ENCODE measurements at places on chromosomes 2 and 18. TPM values are rescaled to one million over a fixed set of nuclear protein-coding genes. Genes with fewer than 3 reads are reported as not detected.

DNA sequence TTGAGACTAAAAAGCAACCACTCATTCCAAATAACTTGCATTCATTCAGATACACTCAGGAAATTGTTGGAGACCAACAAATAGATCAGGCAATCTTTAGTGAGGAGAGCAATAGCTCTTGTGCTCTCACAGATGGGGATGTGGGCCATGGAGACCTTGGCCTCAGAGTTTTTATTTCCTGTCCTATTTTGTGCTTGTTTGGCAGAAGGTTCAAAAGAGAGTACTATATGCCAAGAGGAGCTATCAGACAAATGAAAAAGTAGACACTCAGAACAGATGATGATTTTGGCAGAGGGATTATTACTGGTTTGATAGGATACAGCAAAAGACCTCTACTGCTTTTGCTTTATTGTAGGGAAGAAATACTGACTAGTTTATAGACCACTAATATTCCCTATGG, 230.2 kb downstream of the KCNE4 start:
- DNase-seq: no peak

DNA sequence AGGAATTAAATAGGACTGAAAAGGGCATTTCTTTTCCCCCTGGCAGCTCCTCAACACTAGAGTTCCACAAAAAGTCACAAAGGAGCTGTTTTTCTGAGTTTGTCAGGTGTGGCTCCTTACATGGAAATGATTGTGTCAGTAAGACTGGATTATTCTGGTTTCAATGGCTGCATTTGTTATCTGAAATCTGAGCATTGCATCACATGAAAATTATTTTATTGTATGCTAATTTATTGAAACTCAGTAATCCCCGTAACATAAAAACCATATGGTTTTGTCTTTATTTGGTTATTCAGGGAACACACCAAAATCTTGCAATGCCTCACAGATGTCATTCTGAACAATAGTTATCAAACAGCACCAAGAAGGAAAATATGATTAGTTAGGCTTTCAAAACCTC, 439.7 kb upstream of the TNP1 start:
- no peak for DNase-seq

DNA sequence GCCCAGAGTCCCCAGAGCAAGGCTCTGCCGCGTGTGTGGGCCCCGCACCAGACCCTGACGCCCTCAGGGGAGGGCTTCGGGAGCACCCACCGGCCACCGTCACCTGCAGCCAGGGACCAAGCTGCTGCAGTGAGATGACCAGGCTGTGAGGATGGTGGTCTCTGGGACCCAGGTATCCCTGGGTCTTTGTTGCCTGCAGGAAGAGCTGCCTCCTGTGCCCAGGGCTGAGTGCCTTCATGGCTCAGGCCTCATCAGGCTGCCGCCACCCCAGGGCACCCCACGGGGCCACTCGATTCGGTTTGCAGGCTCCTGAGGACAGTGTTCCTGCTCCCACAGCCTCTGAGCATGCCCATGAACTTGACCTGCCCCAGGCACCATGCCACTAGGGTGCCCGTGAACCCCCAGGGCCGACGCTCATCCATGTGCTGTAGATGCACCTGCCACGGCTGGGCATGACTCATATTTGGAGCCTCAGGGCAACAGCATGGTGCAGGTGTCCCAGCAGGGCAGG, 109.8 kb downstream of the FAM210A start:
- DNase-seq: no peak

SNTG2 gene
- total RNA-seq: 0.27 TPM

OSBPL6 gene
- 0.52 TPM for total RNA-seq

PSMA8 gene
- 0.73 TPM for total RNA-seq

GRCh38 chr2:108125581-108125980, 114.2 kb upstream of the SULT1C3 start:
- no peak for DNase-seq

C2orf80 gene
- not detected for total RNA-seq

DNA sequence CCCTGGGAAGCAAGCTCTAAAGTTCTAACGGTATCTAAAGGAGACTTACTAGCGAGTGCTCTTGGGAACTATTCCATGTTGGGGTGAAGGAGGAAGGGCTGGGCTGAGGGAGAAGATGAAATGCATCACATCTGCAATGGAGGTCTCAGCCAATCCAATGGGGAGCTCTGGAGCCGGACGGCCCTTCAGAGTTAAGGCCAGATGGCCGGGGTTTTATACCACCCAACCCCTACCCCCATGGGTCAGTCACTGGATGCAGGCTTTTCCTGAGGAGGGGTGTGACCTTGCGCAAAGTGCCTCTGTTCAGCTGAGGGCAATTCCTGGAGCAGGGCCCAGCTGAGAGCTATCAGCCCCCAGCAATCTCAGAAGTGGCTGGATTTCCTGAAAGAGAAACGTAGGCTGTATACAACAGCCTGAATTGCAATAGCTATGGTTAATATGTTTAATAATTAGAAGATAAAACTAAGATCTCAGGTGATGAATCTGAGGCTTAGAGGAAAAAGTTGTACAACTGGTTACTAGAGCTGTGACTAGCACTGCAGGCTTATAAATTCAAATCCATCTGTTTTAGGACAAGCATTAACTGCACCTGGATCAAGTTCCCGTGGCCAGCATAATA, 21.6 kb downstream of the EIPR1 start:
- DNase-seq: no peak

- DNase-seq: no peak
These were observed 369.6 kb downstream of the PID1 start for GRCh38 chr2:228901531-228901930.

PRSS56 gene
- total RNA-seq: not detected

- DNase-seq: no peak
These were observed 117.1 kb downstream of the ZNF407 start for GRCh38 chr18:74714791-74715190.

DNA sequence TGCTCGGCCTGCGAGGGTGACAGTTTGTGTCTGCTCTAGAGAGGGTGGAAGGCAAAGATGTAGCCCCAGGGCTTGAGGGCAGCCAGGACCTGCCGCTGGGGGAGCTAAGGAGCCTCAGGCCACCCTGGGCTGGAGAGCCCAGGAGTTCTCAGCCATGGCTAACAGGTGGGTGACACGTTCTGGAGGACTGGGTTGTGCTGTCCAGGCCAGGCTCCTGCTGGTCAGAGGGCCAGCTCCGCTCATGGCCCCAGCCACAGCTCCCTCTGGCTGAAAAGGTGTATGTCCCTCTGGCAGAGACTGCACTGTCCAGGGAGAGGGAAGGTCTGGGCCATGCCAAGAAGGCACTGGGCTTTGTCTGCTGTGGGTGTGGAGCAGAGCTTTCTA, 19.2 kb downstream of the TMEM185B start:
- no peak for DNase-seq

DNA sequence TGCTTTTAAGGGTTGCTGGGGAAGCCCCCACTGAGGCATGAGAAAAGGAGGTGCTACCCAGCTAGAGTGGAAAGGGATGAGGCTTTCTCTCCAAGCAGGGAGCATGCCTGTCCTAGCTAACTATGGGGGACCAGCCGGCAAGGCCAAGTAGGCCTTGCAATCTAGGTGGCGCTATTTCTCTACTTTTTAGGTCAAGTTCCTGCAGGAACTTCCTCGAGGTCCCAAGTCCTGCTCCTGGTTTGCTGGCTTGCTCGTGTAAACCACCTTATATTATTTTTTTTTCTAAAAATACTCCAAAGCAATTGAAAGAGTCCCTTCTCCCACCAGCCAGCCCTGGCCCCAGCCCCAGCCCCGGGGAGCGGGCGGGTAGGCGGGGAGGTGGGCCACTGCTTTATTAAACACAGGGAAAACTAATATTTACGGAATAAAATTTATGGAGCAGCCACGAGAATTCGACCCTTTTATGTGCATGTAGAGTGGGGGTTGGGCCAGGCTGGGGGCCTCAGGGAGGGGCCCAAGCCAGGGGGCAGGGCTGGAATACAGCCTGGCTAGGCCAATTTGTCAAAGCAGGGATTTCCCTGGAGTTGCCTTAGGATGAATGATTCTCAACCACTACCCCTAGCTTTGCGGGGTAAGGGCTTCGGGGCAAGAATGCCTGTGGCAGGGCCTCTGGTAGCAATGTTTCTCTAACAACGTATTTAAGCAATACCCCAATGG, 12.8 kb upstream of the IHH start:
- peak; percentile 31 for DNase-seq

PLCD4 gene
- total RNA-seq: 0.43 TPM

CCL20 gene
- 3.4 TPM for total RNA-seq

- DNase-seq: no peak
These were observed 156.6 kb downstream of the CYRIA start for GRCh38 chr2:16509042-16509441.

DNA sequence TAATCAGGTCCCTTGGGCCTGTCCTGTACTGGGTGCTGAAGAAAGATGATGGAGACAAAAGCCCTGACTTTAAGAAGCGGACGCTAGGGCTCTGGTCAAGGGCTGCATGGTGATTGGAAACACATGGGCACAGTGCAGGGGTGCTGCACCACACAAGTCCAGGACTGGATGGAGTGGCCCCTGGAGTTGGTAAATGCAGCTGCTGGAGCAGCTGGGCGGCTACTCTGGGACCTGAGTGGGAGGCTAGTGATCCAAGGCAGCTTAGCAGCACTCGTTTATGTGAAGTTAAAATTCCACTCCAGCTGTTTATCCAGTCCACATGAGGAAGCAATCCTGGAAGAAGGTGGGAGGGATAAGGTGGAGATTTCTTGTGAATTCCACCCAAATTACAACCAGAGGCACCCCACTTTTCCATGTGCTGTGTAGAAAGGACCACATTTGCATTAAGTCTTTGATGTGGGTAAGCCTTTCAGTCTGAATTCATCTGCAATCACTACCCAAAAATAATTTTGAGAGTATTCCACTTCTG, 24.9 kb downstream of the MERTK start:
- DNase-seq: no peak

GRCh38 chr18:49673281-49673680, 111.4 kb downstream of the LIPG start:
- DNase-seq: no peak

DNA sequence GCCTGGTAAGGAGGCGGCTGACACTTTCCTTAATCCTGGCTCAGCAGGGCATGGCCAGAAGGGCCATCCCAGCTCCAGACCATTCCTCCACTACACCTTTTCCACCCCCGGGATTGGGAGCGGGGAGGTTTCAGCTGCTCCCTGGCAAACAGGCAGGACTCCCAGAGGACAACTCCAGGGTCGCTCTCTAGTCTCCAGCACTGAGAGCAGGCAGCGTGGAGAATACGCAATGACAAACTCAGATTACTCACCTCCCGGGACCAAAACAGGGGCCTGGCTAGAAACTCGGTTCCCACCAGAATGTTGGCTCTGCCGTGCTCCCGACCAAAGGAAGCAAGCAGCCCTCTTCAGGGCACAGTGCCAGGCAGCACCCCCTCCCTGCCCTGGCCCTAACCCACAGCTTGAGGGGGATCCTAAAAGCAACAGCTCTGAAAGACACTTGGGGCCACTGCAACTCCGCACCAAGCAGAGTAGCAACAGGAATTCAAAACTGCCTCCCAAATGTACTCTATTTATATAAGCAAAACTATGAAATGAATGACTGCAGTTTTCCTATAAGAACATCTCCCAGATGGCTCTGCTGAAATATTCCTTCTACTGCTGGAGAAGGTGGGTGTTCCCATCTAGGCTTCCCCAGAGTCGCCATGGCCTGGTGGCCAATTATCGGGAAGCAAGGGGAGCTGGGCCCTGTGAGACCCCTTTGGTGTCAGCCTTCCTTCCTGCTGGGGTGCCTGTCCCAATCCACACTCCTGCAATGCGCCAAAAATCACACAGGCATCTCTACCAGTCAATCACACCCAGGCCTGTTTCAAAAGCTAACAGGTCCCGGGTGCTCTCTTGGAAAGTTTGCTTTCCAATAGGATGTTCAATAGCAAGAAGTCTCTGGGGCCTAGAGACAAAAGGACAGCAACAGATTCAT, 61.2 kb upstream of the POMC start:
- no peak for DNase-seq

DOK1 gene
- total RNA-seq: 23.6 TPM

GRCh38 chr18:48997985-48998831, 47.4 kb upstream of the SMAD7 start:
- no peak for DNase-seq

NDC80 gene
- total RNA-seq: 117 TPM

PKDCC gene
- total RNA-seq: not detected

GRCh38 chr18:21071071-21071470, 40.5 kb downstream of the ROCK1 start:
- DNase-seq: no peak

DNA sequence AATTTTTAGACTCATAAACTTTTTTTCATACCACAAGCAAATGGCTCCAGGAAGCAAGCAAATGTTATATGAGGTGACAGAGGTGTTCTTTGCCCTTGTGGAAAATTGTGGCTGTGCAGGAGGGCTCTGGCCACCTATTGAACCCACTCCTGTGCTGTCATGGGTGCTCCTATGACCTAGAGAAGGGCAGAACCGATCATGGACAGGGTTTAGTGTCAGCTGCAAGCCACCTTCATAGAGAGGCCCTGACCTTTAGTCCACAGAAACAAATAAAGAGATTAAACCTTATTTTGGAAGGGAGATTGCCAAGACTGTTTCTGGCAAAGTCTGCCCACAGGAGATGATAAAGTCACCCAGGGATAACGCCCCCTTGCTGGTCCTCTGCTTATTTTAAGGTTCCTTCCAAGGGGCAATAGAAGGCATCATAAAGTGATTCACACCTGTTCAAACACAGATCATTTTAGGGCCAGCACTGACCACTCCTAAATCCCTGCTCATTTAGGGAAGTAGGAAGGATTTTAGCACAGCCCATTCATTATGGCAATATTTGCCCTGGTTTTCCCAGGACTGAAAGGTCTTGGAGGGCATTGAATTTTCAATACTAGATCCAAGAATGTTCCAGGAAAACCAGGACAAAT, 26.1 kb upstream of the STAT4 start:
- no peak for DNase-seq

DNA sequence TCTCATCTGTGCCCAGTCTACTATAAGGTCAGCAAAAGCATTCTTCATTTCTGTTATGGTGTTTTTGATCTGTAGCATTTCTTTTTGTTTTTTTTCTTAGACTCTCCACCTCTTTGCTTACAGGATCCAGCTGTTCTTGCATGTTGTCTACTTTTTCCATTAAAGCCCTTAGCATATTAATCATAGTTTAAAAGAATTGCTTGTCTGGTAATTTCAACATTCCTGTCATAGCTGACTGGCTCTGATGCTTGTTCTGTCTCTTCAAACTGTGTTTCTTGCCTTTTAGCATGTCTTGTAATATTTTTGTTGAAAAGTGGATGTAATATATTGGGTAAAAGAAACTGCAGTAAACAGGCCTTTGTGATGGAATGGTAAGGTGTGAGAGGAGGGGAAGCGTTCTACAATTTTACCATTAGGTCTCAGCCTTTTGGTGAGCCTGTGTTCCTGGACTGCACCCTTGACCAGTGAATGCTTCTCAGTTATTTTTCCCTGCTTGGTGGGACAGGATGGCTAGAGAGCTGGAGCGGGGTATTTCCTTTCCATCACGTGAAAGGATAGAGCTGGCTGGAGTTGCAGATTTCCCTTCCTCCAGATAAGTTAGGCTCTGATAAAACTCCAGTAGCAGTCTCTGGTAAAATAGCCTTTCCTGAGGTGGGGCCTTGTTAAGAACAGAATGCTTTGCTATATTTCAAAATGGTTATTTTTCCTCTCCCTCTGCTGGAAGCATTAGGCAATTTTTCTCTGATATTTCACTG, 65.4 kb downstream of the PLA2R1 start:
- DNase-seq: no peak

CD226 gene
- total RNA-seq: 86.5 TPM

- no peak for DNase-seq
These were observed 22.4 kb upstream of the PMAIP1 start for GRCh38 chr18:59877361-59877760.

- DNase-seq: no peak
These were observed 15.9 kb upstream of the SERPINB11 start for GRCh38 chr18:63686871-63687270.

GCC2 gene
- 48.5 TPM for total RNA-seq

CRYGD gene
- not detected for total RNA-seq

IL18RAP gene
- total RNA-seq: 9.3 TPM

DLX1 gene
- not detected for total RNA-seq

Measured in activated naive CD4-positive, alpha-beta T cell treated with anti-CD3 and anti-CD28 coated beads, Interleukin-2, amount 50 U/mL, for 72 hours (primary cell).